Kidney (tissue), 22 donors: ENCODE measurements at places on chromosomes 11 and 22. TPM values are rescaled to one million over a fixed set of nuclear protein-coding genes. Genes with fewer than 3 reads are reported as not detected.

TSPAN32 gene
- total RNA-seq, result 6.1 TPM

CPT1A gene
- 61.5 TPM for total RNA-seq

NNMT gene
- total RNA-seq, result 1,451 TPM

NAALAD2 gene
- total RNA-seq, result 2.0 TPM
